Activated CD8-positive, alpha-beta memory T cell treated with anti-CD3 and anti-CD28 coated beads for 4 hours (primary cell): ENCODE measurements at places on chromosomes 4 and X.

DNA sequence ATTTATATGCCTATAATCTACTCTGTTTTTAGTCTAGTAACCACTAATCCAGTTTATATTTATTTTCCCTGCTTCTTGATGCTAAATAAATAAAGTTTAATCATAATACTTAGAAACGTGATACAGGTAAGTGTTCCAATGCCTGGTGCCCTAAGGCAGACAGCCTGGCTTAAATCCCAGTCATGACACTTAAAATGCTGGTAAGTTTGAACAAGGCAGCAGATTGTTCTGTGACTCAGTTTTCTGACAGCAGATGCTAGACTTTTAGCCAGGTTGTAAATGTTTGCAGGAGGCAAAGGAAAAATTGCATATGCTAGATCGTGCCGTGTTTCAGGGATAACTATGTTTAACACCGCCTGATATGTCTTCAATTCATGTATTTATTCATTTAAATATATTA, 2661.6 kb downstream of the PCDH7 start:
- no peak for DNase-seq

- DNase-seq = no peak
Observed at GRCh38 chr4:87232216-87232615, 11.8 kb upstream of the KLHL8 start.

DNA sequence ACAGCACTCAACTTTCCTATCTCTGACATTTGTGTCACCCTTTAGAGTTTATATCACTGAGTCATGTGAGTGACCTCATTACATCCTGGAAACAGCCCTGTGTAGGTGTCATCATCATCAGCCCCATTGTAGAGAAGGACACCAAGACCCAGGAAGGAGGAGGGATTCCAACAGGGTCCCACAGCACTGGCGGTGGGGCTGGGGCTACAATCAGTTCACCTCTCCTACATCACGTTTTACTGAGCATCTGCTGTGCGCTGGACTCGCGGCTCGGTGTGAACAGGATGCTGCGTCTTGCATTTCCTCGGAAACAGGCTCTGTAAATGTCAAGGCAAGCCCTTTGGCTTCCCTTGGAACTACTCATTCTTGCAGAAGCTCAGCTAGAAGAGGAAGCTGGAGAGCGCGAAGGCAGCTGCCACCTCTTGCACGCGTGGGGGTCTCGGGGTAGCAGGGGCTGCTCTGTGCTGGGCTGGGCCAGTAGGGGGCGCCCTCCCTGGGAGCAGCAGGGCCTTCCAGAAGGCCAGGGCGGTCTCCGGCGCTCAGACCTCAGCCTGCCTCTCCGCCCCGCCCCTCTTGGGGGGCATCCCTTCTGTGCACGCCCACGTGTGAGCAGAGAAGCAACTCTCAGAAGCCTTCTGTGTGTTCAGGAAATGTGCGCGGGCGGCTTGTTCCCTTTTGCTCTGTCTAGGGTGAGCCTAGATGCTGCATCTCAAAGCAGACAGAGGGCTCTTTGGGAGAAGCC, 29.0 kb downstream of the REELD1 start:
- peak; percentile 24 for DNase-seq

GRCh38 chr4:1500966-1501753, 94.9 kb upstream of the NKX1-1 start:
- DNase-seq = no peak

GRCh38 chr4:162700358-162700757, 466.3 kb downstream of the NAF1 start:
- no peak for DNase-seq

GRCh38 chrX:71938371-71938770, 27.7 kb downstream of the NHSL2 start:
- DNase-seq = no peak
